AG10803 (cell line): ENCODE measurements at places on chromosomes 4 and X.

DNA sequence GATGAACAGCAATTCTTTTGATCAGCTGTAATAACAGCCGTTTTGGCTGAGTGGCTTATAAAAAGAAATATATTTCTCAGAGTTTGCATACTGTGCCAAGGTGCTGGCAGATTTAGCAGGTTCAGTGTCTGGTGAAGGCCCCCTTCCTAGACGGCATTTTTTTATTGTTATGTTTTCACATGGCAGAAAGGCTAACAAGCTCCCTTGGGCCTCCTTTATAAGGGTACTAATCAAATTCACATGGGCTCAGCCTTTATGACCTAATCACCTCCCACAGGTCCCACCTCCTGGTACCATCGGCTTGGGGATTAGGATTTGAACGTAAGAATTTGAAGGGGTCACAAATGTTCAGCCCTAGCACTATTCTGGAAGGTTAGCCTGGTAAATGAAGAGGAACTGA is 431.9 kb downstream of the SPOCK3 start:
- no peak for DNase-seq

GRCh38 chr4:76485450-76485849 is 50.4 kb downstream of the SHROOM3 start:
- no peak for DNase-seq

DNA sequence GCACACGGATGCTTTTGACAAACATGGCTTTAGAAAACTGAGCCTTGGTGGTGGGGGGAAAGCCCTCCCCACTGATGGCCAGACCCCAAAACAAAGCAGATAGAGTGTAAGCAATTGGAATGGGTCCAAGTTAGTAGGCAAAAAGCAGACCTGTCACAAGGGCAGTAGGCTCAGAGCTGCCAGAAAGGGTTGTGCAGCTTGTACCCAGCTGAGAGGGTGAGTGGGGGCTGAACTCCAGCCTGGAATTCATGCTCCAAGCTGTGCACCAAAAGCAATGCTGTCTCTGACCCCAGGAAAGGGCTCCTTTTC is 101.1 kb upstream of the TEX13D start:
- DNase-seq, result no peak

- no peak for DNase-seq
Observed at GRCh38 chr4:182866746-182867145, 50.4 kb downstream of the DCTD start.

- no peak for DNase-seq
Observed at GRCh38 chr4:184669251-184669650, 19.7 kb downstream of the PRIMPOL start.

- no peak for DNase-seq
Observed at GRCh38 chr4:88573995-88574394, 18.3 kb upstream of the HERC3 start.

DNA sequence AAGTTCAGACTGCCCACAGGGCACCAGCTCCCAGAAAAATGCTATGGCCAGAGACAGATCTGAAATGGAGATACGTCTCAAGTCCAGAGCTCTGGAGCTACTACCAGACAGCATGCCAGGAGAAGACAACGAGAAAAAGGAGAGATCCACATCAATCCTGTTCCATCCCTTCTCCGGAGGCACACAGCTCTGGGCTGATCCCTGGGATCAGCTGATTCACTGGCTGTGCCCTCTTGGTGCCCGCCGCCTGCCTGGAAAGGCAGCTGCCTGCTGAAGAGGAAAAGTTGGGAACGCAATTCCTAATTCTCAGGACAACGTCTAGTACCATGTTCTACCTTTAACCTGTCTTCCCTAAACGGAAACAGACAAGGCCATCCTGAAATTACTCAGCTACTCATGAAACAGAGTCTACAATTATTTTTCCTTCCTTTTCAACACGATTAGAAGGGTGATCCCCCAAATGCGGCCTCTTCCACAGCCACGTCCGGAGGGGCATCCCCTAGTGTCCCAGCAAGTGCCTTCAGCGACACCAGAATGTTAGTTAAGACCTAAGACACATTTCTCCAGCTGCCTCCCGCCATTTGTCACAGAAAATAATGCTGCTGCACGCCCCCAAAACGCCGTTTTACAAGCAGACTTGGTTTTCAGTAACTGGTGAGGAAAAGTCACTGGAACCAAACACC is 2.4 kb downstream of the ZFYVE28 start:
- no peak for DNase-seq

DNA sequence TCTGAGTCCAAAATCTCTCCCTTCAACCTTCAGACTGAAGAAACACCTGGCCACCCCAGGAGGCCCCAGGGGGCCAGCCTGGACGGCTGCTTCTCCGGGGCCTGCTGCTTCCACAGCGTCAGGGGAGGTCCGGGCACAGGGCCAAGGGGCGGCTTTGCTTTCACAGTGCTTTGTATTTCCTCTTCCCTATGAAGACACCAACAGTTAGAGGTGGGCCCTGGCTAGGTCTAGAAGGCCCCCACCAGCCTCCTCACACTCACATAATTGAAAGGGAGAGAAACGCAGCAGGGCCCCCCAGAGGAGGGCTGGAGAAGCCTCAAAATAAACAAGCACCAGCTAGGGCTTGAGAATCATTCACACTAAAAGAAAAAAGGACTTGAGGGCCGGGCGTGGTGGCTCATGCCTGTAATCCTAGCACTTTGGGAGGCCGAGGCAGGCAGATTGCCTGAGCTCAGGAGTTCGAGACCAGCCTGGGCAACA is 17.8 kb downstream of the SCD5 start:
- DNase-seq, result no peak

GRCh38 chr4:180153587-180153986 is 2089.6 kb upstream of the TENM3 start:
- no peak for DNase-seq

- DNase-seq, result no peak
Observed at GRCh38 chr4:48930654-48931053, 24.1 kb upstream of the OCIAD2 start.
